DMS153 (cell line): ENCODE measurements at places on chromosomes 6 and 20.

GRCh38 chr6:5202206-5202605, 58.5 kb downstream of the LYRM4 start:
- DNase-seq, result no peak

DNA sequence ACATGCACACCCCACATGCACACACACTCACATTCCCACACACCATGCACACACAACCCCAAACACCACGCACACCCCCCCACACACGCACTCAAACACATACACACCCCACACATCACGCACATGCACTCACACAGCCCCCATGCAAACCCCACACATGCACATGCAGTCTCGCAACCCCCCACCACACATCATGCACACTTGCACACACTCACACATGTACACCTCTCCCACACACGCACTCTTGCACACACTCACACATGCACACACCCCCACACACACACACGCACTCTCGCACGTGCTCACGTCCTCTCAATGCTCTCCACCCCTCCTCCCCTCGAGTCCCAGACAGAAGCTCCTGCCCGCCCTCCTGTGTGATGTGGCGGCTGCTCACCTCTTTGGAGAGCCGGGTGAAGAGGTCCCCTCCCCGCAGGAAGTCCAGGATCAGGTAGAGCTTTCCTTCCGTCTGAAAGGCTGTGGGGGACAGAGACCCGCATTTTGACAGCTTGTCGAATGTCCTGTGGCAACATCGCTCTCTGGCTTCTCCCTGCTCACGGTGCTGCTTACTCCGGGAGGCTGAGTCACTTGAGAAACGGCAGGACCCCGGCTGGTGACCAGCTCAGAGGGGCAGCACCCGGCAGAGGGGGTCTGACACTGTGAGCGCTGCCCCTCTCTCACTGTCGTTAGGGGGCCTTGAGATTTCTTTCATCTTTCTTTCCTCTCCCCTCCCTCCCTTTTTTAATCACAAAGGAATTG, 78.5 kb downstream of the RAMACL start:
- DNase-seq, result no peak

DNA sequence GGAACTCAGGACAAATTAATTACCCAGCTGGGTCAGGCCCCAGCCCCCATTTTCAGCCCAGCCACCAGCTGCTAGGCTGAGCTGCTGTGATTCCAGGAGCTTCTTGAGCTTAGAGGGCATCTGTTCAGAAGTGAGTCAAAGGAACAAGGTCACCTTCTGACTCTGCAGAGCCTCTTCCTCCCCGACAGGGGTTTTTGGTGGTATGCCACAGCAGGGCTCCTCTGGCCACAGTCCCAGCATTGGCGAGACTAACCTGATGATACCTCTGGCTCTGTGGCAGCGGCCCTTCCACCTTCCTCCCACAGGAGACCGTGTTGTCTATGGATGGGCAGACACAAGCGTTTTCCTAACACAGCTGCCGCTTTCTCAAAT, 39.7 kb downstream of the ZC3H12D start:
- DNase-seq, result no peak

- no peak for DNase-seq
Observed at GRCh38 chr6:11637266-11637665, 99.7 kb downstream of the TMEM170B start.

DNA sequence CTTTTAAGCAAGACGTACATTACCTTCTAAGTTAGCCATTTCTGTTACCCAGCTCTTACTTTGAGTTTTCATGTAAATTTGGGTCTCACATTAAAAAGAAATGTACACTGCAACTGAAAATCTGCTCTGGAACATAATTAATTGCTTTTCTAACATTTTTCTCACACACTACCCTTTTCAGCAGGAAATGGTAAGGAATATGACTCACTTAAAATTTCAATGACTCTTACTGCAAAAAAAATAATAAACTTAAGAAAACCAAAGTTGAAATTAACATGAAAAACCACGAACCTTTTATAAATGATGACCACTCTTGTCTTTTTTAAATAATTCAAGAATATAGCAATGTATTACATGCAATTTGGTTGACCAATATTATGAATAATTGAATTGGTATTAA, 1.3 kb downstream of the CGA start:
- DNase-seq, result no peak

DNA sequence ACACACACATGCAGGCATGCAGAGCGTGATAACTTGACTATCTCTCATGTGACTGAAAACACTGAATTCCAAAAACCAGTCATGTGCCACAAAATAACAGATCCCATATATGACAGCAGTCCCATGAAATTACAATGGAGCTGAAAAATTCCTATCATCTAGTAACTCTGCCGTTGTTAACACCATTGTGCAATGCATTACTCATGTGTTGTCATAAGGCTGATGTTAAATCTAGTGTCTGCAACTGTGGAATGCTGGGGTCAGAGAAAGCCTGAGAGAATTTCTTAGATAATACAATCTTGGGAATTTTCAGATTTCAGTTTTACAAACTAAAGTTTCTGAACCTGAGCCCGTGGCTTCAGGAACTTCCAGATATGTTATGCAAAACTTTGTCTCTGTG, 70.2 kb downstream of the LYRM4 start:
- DNase-seq, result no peak

DNA sequence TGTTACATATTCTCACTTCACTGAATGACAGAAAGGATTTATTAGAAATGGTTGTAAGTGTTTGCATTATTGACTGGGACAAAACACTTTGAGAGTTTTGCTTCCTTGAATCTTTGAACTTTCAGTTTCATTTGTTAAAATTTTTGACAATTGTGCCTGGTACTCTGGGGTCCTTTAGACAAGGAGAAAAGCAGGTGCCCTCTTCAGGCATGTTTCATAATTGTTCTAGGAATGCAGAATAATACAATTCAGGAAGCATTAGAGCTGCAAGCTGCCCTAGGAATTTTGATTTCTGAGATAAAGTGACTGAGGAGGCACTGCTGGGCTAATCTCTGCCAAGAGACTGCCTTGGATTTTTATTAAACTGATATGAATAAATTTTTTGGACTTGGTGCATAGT, 49.7 kb downstream of the TOP1 start:
- DNase-seq, result no peak

- no peak for DNase-seq
Observed at GRCh38 chr6:161135695-161136591, 137.9 kb downstream of the AGPAT4 start.

DNA sequence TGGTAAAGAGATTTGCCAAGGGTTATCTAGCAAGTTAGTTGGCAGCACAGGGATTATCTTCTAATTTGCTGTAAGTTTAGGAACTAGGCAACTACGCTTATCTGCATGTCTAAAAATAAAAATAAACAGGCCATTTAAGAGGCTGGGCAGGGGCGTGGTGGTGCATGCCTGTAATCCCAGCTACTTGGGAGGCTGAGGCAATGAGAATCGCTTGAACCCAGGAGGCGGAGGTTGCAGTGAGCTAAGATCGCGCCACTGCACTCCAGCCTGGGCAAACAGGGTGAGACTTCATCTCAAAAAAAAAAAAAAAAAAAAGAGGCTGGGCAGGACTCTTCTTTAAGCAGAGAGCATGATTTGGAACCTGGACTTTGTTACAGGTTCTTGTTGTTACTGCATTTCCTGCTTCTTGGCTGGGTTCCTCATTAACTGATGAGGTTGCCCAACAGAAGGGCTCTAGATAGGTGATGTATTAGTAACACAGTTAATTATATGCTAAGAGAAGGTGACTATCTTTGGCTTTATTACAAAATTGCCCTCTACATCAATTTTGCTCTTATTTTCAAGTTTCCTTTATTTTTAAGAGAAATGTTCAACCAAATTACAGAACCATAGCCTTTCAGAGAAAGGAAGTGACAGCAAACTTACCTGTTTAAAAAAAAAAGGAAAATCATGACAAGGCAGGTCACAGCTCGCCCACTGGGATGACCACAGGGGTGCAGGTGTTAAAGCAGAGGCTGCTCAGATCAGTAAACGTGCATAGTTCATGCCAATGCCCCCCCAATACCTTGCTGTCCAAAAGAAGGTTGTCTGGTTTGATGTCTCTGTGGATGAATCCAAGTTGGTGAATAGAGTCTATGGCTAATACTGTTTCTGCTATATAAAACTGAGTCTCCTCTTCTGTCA, 32.5 kb downstream of the STK38 start:
- no peak for DNase-seq

DNA sequence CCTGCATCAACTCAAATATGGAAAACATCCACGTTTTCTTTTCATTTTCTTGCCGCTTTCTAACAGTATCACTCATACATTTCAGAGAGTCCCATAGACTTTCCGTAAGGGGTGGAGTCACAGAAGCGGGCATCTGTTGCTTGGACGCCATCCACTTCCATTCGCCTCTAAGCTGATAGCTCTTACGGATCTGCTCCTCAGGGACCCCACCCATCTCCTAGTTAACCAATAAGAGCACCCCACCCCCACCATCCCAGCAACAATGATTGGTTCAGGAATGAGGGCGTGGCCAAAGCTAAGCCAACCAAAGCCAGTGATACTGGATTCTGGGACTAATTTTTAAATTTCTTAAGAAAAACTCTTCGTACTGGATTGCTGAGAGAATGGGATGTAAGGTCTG, 42.4 kb downstream of the SLC2A10 start:
- DNase-seq, result no peak

GRCh38 chr6:34953061-34954025, 64.3 kb downstream of the ANKS1A start:
- DNase-seq, result peak; percentile 74

DNA sequence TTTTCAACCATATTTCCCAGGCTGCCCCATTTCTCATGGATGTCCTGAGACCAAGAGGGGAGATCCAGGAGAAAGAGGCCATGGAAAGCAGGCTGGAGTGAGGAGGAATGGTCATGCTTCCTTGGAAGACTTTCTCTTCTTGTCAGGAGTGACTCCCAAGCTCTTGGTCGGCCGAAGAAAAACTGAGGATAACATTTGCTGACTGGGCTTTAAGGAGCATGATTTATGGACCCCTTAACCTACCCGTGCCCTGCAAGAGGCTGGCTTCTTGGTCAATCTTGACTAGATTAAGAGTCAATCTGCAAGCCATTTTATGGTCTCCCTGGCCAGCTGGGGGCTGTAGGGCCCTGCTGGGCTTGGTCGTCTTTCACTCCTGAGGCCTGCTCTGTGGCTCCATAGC, 22.8 kb downstream of the ADGRF4 start:
- DNase-seq, result no peak

GRCh38 chr20:36421641-36422040, 115.5 kb downstream of the DLGAP4 start:
- no peak for DNase-seq

DNA sequence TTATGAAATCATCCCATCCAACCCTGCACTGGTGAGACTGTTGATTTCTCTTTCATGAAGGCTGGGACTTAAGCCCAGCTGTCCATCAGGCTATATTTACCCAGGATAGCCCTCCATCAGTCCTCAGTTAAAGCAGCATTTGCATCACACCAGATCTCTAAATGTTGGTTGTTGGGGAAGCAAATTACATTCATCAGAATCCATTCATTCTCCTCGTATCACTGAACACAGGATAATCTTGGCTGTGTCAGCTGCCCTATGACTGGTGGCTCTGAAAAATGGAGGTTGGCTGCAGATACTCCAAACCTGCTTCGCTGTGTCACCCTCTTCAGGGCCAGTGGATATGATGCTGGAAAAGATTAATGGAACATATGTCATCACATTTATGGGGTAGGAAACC, 718.3 kb downstream of the KIF16B start:
- no peak for DNase-seq

- DNase-seq, result no peak
Observed at GRCh38 chr20:36847009-36847709, 28.8 kb upstream of the TLDC2 start.

DNA sequence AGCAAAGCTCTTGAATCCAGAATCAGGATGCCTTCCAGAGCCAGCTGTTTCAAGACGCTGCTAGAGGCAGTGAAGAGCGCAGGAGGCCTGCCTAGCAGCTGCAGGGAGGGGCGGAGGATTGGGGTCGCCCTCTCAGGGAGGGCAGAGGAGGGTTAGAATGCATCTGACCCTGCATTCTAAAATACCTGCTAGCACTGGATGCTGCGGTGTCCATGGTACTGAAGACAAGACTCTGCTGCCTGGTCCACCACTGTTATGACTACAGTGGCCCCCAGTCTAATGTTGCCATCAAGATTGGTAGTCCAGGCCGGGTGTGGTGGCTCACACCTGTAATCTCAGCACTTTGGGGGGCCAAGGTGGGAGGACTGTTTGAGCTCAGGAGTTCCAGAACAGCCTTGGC, 193.7 kb upstream of the PROKR2 start:
- no peak for DNase-seq

GRCh38 chr6:29926413-29927274, 15.7 kb upstream of the HLA-A start:
- peak; percentile 59 for DNase-seq
